ENCODE measurements at places on chromosomes 3 and 15.

GRCh38 chr3:145952536-145952935, 208.4 kb downstream of the PLOD2 start:
- no peak for DNase-seq

- no peak for DNase-seq
These were observed 14.6 kb upstream of the SEC62 start for GRCh38 chr3:169952045-169952444.

DNA sequence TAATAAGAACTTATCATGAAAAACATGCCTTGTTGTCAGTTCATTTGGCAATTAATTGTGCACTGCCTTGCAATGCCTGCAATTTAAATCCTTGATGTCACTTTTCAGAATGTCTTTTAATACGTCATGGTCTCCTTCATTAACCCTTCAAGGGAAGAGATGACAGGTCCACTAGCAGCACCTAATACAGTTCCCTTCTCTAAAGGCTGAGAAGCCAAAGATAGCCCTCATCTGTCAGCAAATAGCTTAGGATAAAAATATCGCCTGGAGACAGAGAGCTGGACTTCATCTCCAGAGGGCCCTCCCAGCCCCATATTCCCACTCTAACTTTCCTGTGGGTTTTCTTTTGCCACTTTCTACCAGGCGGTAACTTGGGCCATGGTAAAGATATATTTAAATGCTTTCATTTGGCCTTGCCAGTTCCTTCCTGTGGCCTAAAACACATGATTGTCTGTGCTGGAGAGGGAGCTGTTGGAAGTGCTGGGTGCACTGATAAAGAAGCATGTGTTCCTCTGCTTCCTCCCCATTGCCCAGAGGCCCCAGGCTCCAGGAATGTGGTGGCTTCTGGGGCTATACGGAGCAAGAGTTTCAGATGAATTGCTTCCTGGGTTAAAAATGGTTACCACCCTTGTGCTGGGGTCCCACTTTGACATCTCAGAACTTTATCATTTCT, 76.3 kb upstream of the UMPS start:
- DNase-seq: no peak

- peak; percentile 38 for DNase-seq
These were observed 24.4 kb upstream of the COPG1 start for GRCh38 chr3:129224984-129225393.

- DNase-seq: no peak
These were observed 416.2 kb downstream of the IGSF11 start for GRCh38 chr3:118618247-118619040.

DNA sequence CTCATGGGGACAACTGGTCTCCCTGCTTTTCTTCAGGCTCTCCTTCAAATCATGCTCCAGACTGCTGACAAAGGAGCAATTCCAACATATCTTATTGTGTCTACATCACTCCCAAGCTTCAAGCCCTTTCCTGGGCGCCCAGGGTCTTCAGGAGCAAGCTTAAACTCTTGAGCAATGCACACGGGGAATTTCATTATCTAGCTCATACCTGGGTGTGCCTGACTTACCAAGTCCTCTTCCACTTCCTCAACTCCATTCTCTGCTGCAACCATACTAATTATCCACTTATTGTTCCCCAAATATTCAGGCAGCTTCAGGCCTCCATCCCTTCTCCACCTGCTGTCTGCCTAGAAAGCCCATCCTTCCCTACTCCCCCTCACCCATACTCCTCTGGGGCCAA, 50.6 kb downstream of the B3GNT5 start:
- no peak for DNase-seq

DNA sequence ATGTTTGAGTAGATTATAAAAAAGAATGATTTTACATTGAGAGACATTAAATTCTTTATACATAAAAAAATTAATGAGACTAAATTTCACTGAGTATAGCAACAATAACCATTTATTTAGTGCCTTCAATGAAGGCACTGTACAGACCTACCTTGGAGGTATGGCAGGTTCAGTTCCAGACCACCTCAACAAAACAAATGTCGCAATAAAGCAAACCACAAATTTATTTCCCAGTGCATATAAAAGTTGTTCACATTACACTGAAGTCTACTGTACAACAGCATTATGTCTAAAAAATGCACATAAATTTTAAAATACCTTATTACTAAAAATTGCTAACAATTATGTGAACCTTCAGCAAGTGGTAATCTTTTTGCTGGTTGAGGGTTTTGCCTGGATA, 58.8 kb downstream of the SLC24A1 start:
- DNase-seq: no peak

DNA sequence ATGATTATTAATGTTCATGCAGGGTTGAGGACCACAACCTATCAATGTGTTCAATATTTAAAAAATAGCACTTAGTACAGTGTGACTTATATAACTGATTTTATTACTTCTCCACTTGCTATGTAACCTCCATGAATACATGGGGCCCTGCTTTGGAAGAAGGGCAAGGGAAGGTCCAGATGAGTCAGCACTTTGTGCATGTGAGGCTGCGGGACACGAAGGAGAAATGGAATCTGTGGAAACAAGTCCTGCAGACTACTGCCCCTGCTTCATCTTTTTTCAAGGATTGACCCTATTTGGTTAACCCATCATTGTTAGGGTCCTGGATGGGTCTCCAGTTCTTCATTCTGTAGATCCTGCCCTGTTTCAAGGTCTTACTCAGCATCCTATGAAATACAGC, 1.6 kb downstream of the NXPE3 start:
- DNase-seq: no peak

DNA sequence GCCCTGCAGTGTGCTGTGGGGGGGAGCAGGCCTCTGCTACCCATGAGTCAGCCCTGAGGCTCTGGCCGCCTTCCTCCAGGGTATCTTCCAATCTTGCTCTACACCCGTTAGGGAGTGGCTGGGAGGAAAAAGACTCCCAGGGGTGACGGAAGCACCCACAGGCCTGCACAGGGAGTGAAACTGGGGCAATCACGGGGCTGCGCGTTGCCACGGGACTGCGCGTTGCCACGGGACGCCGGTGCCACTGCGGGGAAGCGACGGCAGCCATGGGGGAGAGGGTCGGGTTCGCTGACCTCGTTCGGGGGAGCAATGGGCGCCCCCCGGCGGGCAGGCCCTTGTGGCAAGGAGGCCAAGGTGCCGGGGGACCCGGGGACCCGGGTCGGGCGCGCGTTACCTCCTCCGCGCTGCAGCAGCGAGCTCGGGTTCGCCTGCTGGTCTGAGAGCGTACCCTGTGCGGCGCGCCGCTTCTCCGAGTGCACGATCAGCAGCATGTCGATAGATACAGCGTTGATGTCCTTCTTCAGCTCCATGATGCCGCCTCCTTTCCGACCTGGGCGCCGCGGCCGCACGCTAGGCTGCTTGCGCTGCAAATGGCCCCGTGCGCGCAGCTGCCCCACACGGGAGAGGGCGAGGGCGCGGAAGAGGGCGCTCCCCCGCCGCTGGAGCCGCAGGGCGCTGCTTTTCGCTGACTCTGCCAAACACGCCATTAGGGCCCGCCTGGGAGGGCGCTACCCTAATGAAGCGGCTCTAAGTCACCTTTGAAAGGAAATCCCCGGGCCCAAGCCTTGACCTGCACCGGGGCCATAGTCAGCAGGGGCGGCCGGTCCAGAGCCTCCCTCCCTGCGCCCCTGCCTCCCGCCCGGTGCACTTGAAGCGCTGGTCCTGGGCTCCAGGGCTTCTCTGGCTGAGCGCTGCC, at the start of gene KY:
TSS of gene KY (minus strand) at position 592 of the 916 bp plus-strand sequence. CDS start at position 530, 62 bp downstream.
- no peak for DNase-seq

All from activated CD4-positive, alpha-beta memory T cell treated with anti-CD3 and anti-CD28 coated beads for 36 hours (primary cell).